ENCODE measurements at places on chromosomes 13 and 19.

DNA sequence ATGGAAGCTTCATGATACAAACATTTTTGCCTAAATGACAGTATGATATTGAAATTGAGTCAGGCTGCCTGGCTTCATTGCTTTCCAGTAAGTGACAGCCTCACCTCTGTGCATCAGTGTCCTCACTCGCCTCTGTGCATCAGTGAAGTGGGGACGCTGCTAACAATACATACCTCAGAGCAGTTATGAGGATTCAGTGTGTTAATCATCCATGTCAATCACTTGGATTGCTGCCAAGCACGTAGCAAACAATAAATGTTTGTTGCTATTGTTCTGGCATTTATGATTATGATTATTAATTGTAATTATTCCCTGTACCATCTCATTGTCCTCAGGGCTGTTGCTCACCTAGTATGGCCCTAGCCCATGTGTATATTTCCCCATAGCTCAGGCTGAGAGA lies 8.8 kb downstream of the PPP2R1A start:
- DNase-seq = no peak

DNA sequence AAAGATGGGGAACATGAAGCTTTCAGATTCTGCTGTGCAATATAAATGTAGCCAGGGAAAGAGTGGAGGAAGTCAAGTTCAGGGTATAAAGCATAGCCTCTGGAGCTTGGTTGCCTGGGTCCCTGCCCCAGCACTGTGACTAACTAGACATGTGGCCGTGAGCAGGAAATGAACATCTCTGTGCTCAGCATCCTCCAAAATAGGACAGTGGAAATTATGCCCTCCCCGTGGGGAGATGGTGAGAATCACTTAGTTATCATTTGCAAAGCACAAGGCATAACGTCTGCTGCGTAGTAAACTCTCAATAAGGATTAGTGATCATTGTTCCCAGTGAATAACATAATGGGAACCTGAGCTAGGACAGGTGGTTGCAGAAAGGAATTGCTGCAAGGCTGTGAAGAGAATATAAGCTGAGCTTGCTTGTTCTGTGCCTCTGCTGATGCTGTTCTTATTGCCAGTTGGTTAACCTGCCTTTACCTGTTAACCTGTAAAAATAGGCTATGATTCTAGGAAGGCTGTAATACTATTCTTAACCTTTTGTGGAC lies 441.0 kb downstream of the COG6 start:
- DNase-seq = no peak

GRCh38 chr13:114026481-114026880 lies 52.6 kb upstream of the C13orf46 start:
- no peak for DNase-seq

- DNase-seq = no peak
Measured at GRCh38 chr13:99507054-99507453, 5.8 kb downstream of the TM9SF2 start.

- no peak for DNase-seq
Measured at GRCh38 chr13:20131057-20131832, 29.6 kb downstream of the GJA3 start.

GRCh38 chr13:91247768-91248167 lies 99.7 kb upstream of the MIR17HG start:
- peak; percentile 32 for DNase-seq

- DNase-seq = no peak
Measured at GRCh38 chr19:1674293-1674679, 21.9 kb upstream of the TCF3 start.

DNA sequence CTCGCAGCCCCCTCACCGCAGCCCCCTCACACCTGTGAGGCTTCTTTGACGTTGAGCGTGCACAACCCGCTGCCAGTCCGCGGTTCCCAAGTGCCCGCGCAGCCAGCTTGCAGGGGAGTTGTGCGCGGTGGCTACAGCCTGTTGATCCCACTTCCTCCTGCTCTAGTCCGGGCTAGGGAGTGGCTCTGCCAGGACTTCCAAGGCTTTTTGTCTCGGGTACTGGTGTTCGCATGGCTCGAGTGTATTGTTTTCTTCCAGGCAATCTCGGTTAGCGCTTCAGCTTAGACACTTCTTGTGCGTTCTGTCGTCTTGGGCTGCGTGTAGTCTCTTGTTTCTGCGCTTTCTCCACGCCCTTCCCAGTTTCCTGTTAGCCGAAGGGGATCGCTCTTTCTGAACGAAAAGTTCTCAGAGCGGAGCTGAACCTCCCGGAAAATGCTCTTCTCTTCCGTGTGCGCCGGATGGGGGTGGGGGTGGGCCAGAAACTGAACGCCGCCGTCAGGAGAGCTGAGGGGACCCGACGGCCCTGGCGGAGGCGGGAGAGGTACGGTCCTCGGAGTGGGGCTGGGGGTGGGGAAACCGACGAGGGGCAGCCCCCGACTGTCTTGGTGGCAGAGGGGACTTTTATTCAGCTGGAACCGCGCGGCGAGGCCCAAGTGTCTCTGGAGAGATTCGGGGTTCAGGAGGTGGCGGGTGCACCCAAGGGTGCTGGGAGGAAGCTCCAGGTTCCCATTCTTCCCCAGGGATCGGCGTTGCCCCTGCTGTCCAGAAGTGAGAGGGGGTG lies 697 bp upstream of the DGKH start:
- no peak for DNase-seq

DNA sequence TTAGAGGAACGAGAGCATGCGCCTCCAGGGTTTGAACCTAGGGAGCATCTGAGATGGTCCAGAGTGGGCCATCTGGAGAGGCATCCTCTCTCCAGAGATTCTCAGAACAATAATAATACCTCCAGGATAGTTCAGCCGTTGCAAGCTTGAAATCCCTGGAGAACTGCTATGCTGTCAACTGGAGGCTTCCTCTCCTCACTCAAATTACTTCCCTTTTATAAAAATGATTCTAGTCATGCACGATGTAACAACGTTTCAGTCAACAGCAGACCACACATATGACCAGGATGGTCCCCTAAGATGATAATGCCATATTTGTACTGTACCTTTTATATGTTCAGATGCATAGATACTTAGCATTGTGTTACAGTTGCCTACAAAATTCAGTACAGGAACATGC lies 108.7 kb downstream of the SHISA2 start:
- no peak for DNase-seq

GRCh38 chr13:74476365-74476764 lies 342.2 kb upstream of the KLF12 start:
- no peak for DNase-seq

- no peak for DNase-seq
Measured at GRCh38 chr19:17749912-17750317, 1.4 kb upstream of the FCHO1 start.

GRCh38 chr19:30887042-30887441 lies 462.2 kb downstream of the TSHZ3 start:
- DNase-seq = no peak

- DNase-seq = peak; percentile 56
Measured at GRCh38 chr19:11355160-11356073, at the start of gene PLPPR2. PLPPR2 (plus strand) TSS chr19:11355432; CDS start chr19:11357674, 2,242 bp downstream.

DNA sequence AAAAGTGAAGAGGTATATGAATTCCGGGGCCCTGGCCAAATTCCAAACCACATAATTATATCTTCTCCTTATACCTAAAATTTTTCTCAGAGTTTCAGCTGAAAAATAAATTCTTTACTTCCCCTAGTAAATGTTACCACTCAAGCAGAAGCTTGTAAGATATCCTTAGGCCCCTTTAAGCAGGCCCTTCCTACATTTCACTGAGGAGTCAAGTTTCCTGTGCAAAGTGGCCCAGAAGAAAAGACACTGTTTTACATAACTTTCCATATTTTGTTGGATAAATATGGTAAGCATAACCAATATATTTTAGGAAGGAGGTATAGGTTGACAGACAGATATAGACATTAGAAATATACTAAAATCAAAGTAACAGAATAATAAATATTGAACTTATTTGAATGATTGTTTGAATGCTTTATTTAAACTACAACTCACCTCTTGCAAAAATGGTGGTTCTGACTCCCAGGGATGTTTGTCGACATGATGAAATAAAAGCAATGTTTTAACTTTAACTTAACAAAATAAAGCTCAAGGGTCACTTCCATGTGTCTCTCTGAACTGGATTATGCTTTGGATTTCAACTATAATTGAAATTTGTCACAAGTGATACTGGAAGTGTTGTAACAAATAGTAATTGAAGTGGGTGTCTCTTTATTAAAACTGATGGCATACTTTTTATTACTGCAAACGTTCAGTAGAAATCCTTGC lies 141.2 kb downstream of the SPRY2 start:
- DNase-seq = no peak

- no peak for DNase-seq
Measured at GRCh38 chr19:44346556-44346955, 9.9 kb downstream of the ZNF112 start.

DNA sequence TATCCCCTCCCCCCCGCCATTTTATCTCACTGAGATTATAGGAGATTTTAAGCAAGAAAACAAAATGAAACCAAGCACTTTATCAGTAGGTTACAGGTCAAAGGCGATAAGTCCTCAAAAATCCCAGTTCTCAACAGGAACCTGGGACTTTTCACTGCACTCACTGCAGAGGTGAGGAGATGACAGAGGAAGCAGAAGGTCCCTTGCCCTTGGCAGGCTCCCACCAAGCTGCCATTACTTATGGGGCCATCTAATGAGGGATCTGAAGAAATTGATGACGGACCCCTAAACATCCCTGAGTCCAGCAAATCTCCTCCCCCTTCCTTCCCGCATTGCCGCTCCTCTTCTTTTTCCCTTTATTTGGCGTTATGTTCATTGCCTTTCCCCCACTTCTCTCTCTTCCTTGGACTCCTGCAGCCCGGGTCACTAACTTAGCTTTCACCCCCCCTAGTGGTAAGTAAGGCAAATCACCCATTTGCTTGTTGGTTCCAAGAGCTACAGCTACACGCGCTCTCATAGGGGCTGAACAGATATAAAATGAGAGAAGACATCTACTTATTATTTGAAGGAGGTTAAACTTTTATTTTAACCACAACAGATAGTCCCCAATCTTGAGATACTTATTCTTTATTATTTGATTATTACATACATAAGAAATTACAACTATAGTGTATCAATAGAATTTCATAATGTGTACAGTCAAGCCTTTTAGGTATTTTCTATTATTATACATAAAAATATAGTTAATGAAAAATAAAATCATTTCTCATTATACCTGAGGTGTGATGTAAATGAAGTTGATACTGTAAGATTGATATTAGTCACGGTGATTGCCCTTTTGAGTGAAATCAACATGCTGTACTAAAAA lies 52.0 kb upstream of the ARGLU1 start:
- peak; percentile 66 for DNase-seq

DNA sequence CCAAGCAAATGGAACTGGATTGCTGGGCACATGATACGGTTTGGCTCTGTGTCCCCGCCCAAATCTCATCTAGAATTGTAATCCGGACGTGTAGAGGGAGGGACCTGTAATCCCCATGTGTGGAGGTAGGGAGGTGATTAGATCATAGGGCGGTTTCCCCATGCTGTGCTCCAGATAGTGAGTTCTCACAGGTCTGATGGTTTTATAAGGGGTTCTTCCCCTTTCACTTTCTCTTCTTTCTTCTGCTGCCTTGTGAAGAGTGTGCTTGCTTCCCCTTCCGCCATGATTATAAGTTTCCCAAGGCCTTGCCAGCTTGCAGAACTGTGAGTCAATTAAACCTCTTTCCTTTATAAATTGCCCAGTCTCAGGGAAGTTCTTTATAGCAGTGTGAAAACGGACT lies 32.6 kb upstream of the MTIF3 start:
- DNase-seq = no peak

DNA sequence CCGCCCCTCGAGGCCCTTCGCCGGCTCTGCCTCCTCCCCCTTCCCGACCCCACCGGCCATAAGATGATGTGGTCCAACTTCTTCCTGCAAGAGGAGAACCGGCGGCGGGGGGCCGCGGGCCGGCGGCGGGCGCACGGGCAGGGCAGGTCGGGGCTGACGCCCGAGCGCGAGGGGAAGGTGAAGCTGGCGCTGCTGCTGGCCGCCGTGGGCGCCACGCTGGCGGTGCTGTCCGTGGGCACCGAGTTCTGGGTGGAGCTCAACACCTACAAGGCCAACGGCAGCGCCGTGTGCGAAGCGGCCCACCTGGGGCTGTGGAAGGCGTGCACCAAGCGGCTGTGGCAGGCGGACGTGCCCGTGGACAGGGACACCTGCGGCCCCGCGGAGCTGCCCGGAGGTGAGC lies 1.4 kb downstream of the CACNG6 start:
- DNase-seq = no peak

- DNase-seq = no peak
Measured at GRCh38 chr19:17431417-17431816, 11.6 kb downstream of the MVB12A start.

GRCh38 chr13:46743191-46743590 lies 53.8 kb downstream of the ESD start:
- DNase-seq = no peak

DNA sequence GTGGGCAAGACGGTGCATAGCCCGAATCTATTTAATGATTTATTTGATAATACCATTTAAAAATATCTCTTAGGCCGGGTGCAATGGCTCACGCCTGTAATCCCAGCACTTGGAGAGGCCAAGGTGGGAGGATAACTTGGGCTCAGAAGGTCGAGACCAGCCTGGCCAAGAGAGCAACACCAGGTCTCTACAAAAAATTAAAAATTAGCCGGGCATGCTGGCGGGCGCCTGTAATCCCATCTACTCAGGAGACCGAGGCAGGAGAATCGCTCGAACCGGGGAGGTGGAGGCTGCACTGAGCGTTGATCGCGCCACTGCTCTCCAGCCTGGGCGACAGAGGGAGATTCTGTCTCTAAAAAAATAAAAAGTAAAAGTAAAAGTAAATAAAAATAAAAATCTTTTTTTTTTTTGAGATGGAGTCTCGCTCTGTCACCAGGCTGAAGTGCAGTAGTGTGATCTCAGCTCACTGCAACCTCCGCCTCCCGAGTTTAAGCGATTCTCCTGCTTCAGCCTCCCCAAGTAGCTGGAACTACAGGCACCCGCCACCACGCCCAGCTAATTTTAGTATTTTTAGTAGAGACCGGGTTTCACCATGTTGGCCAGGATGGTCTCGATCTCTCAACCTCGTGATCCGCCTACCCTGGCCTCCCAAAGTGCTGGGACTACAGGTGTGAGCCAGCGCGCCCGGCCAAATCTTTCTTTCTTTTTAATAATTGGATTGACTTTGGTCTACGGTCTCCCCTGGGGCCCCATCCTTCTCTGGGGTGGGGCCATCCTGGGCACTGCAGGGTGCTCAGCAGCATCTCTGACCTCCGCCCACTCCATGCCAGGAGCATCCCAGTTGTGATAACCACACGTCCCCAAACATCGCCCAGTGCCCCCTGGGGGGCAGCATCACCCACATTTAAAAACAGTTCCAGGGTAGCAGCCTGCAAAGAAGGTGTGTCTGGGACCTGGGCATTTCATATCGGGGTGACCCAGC lies 90.7 kb downstream of the GNG7 start:
- no peak for DNase-seq

DNA sequence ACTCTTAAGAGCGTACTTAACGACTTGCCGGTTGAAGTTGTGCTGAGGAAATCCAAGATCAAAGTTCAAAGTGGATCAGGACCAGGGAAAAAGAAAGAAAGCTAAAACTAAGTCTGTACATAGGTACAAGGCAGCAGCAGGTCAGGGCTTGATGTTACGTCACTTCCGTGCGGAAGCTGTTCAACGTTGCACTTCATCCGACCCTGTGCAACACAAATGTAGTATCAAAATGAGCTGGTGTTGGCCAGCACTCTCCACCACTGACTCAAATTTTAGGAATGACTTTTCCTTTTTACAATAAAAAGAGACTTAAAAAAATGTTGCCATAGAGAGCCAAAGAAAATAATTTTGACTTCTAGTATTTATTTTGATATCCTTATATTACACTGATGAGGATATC lies 1315.4 kb downstream of the EFNB2 start:
- DNase-seq = no peak
